ENCODE measurements at places on chromosomes 2 and 18. TPM values are rescaled to one million over a fixed set of nuclear protein-coding genes. Genes with fewer than 3 reads are reported as not detected.

The EMILIN2 gene
- total RNA-seq, result 1.6 TPM

The THSD7B gene
- not detected for total RNA-seq

The EVX2 gene
- not detected for total RNA-seq

The TUBA4A gene
- 330 TPM for total RNA-seq

The CD28 gene
- total RNA-seq, result not detected

The CNRIP1 gene
- 0.61 TPM for total RNA-seq

The RAMP1 gene
- total RNA-seq, result 8.2 TPM

The IL36G gene
- total RNA-seq, result 5.0 TPM

The ACMSD gene
- not detected for total RNA-seq

The MC4R gene
- not detected for total RNA-seq

The TRABD2A gene
- 0.87 TPM for total RNA-seq

The DNAJC5G gene
- not detected for total RNA-seq

Data from hair follicular keratinocyte (primary cell).